BJ (cell line): ENCODE measurements at places on chromosomes 2 and 18.

DNA sequence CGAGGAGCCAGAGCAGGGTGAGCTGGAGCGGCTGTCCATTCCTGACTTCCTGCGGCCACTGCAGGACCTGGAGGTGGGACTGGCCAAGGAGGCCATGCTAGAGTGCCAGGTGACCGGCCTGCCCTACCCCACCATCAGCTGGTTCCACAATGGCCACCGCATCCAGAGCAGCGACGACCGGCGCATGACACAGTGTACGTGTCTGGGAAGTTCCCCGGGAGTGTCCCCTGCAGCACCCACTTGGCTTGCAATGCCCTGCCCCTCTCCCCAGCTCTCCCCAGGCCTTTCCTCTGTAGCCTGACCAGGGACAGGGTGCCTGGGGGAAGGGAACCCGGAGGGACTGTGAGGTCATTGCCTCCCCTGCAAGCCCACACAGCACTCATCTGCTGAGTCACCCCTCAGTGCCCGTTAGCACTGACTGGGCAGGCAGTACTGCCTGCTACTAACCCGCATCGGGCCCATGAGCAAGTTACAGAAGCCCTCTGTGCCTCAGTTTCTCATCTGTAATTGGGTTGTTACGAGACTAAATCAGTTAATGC lies 29.4 kb upstream of the GMPPA start:
- no peak for DNase-seq

- no peak for DNase-seq
These were observed 15.3 kb upstream of the FN1 start for GRCh38 chr2:215451012-215451756.

- DNase-seq = no peak
These were observed 104.2 kb downstream of the SPTBN1 start for GRCh38 chr2:54560146-54560881.

GRCh38 chr2:119864318-119864717 lies 104.6 kb downstream of the PTPN4 start:
- no peak for DNase-seq

DNA sequence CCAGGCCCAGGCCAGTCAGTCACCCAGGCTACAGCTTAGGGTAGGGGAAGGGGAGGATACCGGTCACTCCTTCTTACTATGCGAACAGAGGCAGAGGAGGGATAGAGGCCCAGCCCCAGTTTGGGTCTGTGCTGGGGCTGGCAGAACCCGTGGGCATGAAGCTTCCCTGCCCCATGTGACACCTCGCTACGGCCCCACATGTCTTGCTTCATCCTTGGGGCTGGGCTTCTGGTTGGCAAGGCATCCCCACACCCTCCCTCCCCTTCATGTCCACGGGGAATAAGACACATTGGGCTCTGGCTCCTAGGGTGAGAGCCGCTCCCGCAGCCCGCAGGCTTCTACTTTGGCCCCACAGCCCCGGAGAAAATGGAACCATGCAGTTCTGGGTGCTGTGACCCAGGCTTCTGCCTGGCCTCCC lies 32.4 kb downstream of the HS1BP3 start:
- no peak for DNase-seq

- DNase-seq = no peak
These were observed 263.2 kb downstream of the LTBP1 start for GRCh38 chr2:33209976-33210375.

DNA sequence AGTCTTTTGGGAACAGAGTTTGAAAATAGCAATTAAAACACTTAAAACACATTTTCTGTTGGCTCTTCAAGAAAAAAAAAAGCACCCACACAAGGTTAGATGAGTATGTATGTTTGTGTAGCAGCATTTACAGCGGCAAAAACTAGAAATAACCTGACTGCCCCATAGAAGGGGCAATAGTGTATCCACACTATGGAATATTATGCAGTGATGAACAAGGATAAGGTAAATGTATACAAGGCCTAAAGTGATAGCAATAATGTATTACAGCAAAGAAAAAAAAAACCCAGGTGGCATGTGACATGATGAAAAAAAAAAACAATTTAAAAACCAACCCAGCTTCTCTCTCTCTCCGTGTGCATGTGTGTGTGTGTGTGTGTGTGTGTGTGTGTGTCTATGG lies 34.8 kb downstream of the POLR1A start:
- DNase-seq = no peak

GRCh38 chr2:236875906-236876505 lies 209.7 kb upstream of the COPS8 start:
- DNase-seq = no peak

DNA sequence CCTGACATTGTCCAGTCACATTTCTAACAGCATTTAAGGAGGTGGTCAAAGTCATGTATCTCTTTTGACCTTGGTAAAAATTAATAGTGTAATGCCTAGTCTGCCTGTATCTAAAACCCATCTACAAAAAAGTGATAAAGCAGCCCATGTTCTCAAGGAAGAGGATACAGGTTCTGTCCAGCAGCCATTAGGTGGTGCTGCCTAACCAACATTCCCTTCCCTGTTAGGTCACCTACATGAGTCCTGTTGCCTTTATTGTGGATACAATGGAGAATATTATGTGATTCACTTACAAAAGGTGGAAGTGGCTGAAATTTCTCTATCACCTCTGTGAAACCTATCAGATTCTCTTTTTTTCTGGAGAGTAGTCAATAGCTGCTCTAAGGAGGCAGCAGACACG lies 52.5 kb downstream of the AQP4 start:
- no peak for DNase-seq

DNA sequence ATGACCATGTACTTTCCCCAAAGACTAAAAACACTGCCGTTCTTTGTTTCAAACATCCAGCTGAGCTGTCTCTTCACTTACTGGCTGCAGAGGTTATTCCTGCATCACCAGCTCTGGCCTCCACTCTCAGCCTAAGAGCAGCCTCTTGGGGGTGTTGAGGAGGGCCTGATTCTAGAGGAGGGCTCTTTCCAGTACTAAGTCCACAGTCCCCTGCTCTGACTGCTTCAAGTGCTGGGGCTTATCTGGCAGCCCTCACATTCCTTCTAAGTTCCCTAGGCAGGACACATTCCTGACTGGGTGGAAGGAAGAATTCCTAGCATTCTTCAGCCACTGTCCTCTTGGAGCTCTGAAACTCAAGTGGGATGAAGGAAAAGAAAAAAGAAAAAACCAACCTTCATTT lies 32.9 kb upstream of the EHBP1 start:
- no peak for DNase-seq

GRCh38 chr2:104982111-104982510 lies 55.8 kb upstream of the MRPS9 start:
- no peak for DNase-seq

GRCh38 chr2:62587592-62587991 lies 81.6 kb upstream of the TMEM17 start:
- no peak for DNase-seq

GRCh38 chr2:77521548-77521891 lies 656 bp downstream of the LRRTM4 start:
- no peak for DNase-seq

- no peak for DNase-seq
These were observed 1240.8 kb upstream of the CRIM1 start for GRCh38 chr2:35114765-35115164.

GRCh38 chr18:3692691-3693090 lies 242.7 kb downstream of the TGIF1 start:
- DNase-seq = no peak

- DNase-seq = no peak
These were observed 8.4 kb upstream of the MEIS1 start for GRCh38 chr2:66426244-66427111.
